ENCODE measurements at places on chromosomes 16 and 17.

- no peak for DNase-seq
These were observed 206.7 kb downstream of the ZNF423 start for GRCh38 chr16:49649013-49649765.

DNA sequence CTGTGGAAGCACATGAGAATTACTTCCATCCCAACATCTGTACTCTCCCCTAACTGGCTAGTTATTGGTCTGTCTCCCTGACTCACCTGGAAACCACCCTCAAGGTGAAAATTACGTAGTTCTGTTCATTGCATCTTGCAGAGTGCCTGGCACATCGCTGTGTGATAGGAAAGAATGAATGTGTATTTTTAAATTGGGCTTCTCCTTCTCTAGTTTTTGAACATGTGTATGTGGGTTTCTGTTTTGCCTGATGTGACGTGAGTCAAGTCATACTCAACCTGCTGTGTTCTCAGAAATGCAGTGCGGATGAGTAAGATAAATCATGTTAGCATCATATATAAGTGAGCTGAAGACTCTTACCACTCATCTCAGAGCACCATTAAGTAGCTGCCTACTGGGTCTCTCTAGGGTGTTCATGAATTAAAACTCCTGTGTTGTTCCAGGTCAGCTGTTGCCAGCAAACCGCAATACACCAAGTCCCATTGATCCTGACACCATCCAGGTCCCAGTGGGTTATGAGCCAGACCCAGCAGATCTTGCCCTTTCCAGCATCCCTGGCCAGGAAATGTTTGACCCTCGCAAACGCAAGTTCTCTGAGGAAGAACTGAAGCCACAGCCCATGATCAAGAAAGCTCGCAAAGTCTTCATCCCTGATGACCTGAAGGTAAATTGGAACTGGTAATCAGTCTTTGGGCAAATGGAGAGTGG, 50.2 kb downstream of the HLF start:
- no peak for DNase-seq

DNA sequence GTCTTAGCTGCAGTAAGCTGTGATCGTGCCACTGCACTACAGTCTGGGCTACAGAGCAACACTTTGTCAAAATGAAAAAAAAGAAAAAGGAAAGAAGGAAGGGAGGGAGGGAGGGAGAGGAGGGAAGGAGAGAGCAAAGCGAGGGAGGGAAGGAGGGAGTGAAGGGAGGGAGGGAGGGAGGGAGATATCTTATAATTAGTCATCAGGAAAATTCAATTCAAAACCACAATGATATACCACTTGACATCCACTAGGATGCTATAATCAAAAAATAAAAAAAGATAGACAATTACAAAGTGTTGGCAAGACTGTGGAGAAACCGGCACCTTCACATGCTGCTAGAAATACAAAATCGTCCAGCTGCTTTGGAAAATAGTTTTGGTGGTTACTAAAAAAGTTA, 93.8 kb downstream of the CDC27 start:
- no peak for DNase-seq

DNA sequence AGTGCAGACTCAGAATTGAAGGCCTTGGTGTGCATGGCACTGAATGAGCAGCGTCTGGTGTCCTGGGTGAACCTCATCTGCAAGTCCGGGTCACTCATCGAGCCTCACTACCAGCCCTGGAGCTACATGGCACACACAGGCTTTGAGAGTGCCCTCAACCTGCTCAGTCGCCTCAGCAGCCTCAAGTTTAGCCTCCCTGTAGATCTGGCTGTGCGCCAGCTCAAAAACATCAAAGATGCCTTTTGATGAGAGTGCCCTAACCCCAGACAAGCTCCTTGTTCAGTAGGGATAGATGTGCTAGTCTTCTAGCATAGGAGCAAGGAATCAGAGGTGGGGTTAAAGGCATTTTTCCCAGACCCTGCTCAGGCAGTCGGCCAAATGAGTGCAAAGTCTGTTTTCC, 6.7 kb upstream of the RPL27 start:
- DNase-seq = no peak

GRCh38 chr16:84836234-84836647, 16.5 kb downstream of the CRISPLD2 start:
- DNase-seq = peak; percentile 93

- no peak for DNase-seq
These were observed 3.9 kb downstream of the UMOD start for GRCh38 chr16:20348365-20349185.

DNA sequence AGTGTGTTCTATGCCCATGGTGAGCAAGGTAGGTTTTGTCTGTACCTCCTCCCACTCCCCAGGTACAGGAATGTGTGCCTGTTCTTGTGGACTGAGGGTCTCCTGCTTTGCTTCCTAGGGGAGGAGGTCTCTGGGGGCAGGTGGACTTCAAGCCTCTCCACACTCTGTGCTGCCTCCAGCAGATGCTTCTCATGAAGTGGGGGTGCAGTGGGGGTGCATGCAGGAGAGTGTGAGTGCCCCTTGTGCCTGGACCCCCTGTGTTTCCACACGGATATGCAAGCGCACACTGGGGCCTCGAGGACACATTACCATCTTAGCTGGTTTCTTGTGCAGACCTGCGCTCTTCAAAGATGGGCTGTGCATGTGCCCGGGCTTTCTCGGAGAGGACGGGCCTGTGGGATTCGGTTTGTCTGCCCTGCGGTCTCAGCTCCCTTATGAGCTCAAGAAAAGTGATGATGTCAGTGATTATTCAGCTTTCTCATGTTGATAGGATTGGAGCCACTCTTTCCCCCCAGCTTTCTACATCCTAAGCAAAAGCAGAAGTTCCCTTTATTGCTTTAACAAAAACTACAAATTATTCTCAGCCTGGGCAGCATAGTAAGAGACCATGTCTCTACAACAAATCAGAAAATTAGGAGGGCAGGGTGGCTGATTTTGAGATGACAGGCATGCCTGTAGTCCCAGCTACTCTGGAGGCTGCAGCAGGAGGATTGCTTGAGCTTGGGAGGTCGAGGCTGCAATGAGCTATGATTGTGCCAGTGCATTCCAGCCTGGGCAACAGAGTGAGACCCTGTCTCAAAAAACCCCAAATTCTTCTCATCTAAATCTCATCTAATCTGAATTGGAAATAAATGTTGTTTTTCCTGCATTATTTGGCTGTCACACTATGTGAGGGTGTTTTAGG, 86.8 kb downstream of the RPTOR start:
- DNase-seq = no peak

- no peak for DNase-seq
These were observed 7.8 kb downstream of the SUPT4H1 start for GRCh38 chr17:58344047-58344790.

DNA sequence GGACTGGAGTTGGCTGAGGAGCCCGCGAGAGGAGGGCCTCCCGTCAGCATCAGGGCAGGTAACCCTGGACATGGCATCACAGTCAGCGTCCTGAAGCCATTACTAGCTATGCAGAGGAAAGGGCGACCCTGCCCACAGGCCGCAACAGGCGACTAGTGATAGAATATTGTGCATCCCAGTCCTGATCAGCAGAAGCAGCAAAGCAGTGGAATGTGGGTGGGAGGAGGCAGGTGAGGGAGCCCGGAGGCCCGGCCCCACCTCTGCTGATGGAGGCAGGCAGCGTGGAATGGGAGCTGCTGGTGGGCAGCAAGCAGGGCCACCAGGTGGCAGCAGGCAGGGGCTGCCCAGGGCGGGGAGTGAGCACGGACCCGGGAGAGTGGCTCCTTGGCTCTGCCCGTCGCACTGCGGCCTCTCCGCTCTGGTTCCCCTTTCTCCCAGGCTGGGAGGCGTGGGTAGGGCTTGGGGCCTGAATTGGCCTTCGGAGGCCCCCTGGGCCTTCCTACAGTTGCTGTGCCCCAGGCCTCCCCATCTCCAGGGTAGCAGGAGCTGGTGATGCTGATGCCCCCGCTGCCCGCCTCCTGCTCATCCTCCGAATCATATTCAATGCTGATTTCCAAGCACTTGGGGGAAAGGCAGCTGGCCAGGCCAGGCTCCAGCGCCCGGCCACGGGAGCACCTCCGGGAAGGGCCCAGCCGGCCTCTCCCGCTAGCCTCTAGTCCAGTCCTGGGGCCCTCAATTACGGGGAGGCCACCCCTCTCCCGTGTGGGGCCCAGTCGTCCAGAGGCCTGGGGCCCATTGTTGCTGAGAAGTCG, 20.2 kb downstream of the TSPOAP1 start:
- DNase-seq = no peak

GRCh38 chr17:81927152-81927652, 333 bp downstream of the MAFG start:
- no peak for DNase-seq

DNA sequence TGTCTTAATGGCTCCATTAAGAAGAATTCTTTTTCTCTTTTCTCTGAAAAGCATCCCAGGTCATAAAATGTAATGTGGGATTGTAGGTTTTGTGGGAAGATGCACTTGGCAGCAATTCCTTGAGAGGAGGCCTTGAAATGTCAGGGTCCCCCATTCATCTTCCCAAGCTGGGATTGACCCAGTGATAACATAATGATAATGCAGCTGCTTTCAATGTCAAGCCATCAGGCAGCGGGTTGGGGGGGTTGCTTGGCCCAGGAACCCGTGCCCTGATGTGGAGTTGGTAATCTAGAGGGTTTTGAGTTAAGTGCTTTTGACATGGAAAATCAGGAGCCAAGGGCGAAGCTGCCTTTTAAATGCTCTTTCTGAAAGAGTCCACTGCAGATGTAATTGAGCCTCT, 484.0 kb downstream of the WWOX start:
- DNase-seq = no peak

- no peak for DNase-seq
These were observed at the start of gene FAM20A for GRCh38 chr17:68600931-68601564. Gene FAM20A, minus strand, starts transcription at chr17:68601367. Its CDS starts 701 bp downstream, at chr17:68600666.

GRCh38 chr17:39014044-39014794, 47.0 kb upstream of the FBXO47 start:
- no peak for DNase-seq

GRCh38 chr17:37516127-37516571, 26.5 kb downstream of the DUSP14 start:
- peak; percentile 64 for DNase-seq

- no peak for DNase-seq
These were observed 2.3 kb downstream of the BAHCC1 start for GRCh38 chr17:81397314-81398175.

GRCh38 chr17:80726558-80727408, 182.1 kb downstream of the RPTOR start:
- DNase-seq = no peak

DNA sequence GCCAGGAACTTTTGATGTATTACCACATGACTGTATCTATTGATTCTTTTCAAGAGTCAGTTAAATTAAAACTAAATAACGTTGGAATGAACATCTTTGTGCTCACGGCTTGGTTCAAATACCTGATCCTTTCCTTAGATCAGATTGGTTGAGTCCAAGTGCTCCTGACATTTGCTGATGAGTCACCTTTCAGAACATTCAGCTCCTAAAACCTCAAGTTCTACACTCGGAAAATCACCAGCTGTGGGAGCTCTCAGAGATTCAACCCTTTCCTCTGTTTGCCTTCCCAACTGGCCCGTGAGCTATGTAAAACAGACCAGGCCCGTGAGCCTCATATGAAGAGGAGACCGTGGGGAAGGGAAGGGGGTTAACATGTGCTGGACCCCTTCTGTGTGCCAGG, 68.1 kb downstream of the RTN4RL1 start:
- DNase-seq = no peak

DNA sequence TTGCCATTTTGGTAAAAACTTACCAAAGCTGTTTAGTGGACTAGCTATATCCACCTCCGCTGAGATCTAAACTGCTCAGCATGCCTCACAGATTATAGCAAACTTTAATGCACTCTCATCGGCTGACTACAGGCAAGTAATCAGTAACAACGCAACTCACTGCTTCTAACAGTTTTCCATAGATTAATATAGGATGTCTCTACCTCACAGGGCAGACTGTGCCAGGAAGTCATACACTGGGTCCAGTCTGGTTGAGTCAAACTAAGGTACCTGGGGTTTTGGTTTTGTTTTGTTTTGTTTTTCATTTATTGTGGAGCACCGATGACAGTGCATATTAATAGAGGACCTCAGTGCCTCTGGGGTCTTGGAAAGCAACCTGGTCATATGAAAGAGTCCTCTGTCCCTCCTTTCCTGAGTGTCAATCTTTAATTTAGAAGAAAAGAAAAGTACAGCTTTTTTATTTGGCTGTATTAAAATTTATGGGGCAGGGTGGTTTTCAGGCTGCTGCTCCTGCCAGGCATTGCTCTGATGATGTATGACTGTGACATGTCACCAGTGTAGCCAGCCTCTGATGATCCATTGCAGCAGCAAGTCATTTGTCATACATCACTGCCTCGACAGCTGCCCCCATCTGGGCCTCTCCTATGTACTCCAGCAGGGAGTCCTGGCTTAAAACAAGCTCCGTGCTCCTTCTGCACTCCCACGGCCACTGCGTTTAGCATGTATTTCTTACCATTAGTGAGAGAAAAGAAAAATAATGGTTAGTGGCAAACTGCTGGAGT, 854.1 kb downstream of the KCNJ2 start:
- no peak for DNase-seq

GRCh38 chr16:7871371-7871770, 538.7 kb downstream of the RBFOX1 start:
- no peak for DNase-seq

GRCh38 chr16:58699151-58699550, 14.6 kb upstream of the SLC38A7 start:
- DNase-seq = no peak

DNA sequence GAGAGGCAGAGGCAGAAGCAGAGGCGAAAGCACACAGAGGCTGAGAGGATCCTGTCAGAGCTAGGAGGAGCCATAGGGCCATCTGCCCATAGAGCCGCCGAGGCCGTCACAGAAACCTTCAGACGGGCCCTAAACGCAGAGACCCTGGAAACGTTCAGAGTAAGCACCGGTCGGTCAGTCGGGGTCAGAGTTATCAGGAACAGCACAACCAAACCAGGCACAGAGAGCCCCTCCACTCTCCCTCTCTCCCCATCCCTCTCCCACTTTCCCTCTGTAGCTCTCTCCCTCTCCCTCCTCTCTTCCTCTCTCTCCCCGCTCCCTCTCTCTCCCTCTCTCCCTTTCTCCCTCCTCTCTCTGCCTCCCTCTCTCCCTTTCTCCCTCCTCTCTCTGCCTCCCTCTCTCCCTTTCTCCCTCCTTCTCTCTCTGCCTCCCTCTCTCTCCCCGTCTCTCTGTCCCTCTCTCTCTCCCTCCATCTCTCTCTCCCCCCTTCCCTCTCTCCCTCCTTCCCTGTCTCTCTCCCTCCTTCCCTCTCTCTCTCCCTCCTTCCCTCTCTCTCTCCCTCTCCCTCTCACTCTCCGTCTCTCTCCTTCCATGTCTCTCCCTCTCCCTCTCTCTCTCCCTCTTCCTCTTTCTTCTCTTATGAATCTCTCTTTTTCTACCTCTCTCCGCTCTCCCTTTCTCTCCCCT, 138.9 kb downstream of the C16orf95 start:
- DNase-seq = no peak

GRCh38 chr17:62720126-62720850, 87.8 kb downstream of the MARCHF10 start:
- no peak for DNase-seq

All from HS-27A (cell line).